ENCODE measurements at places on chromosomes 12 and 14.
A peak's percentile ranks its signal among the peaks of the same experiment; 100 is the strongest.

- no peak for DNase-seq
Measured at GRCh38 chr12:122893208-122894153, 2.4 kb downstream of the VPS37B start.

GRCh38 chr12:95304673-95305198 lies 87.1 kb downstream of the VEZT start:
- DNase-seq = no peak

- no peak for DNase-seq
Measured at GRCh38 chr14:37093364-37093763, 79.0 kb downstream of the SLC25A21 start.

DNA sequence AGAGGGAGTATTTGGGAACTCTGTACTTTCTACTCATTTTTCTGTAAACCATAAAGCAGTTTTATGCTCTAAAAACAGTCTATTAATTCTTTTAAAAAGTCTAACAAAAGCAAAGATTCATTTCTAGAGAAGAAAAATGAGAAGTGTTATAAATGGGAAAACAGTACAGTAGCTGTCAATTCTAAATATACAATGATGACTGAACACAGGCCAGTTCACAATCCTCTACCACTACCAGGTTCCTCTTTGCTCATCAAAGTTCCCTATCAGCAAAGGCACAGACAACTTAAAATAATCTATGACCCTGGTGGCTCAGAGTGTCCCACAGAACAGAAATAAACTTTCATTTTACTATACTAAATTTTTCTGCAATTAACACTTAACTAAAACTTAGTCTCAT lies 12.5 kb downstream of the NAA25 start:
- DNase-seq = peak; percentile 58

GRCh38 chr12:114605918-114606317 lies 78.1 kb downstream of the TBX3 start:
- no peak for DNase-seq
